Esophagus muscularis mucosa (tissue), 4 donors: ENCODE measurements at places on chromosomes 1 and 21.

GRCh38 chr1:180528868-180529470, 26.6 kb upstream of the ACBD6 start:
- DNase-seq = no peak

GRCh38 chr1:58778385-58779000, 5.4 kb downstream of the JUN start:
- no peak for DNase-seq

GRCh38 chr1:170586321-170587252, 54.6 kb downstream of the GORAB start:
- DNase-seq = no peak

DNA sequence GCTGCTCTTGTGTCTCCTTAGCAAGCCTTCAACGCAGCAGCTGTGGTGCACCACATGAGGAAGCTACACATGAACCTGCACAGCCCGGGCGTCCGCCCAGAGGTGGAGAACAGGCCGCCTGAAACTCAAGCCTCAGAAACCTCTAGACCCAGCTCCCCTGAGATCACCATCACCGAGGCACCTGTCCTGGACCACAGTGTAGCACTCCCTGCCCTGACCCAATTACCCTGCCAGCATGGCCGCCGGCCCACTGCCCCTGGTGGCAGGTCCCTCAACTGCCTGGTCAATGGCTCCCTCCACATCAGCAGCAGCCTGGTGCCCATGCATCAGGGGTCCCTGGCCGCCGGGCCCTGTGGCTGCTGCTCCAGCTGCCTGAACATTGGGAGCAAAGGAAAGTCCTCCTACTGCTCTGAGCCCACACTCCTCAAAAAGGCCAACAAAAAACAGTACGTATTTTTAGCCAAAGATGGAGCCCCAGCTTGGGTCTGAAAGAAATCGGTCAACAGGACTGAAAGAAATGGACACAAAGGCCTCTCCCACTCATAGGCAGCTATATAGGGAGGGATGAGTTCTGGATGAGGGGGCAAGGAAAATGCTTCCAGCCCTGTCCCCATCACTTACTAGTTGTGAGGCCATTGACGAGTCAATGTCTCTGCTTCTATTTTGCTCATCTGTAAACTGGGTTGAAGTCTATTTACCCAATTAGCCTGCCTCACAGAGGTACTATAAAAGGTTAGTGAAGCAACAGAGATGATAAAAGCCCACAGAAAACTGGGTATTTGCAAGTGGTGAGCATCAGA, 28.5 kb downstream of the CAMK1G start:
- DNase-seq = no peak

GRCh38 chr1:32902535-32902920, 1.3 kb upstream of the TMEM54 start:
- DNase-seq = no peak

- DNase-seq = no peak
Measured at GRCh38 chr1:25802915-25803314, 2.9 kb downstream of the SELENON start.

DNA sequence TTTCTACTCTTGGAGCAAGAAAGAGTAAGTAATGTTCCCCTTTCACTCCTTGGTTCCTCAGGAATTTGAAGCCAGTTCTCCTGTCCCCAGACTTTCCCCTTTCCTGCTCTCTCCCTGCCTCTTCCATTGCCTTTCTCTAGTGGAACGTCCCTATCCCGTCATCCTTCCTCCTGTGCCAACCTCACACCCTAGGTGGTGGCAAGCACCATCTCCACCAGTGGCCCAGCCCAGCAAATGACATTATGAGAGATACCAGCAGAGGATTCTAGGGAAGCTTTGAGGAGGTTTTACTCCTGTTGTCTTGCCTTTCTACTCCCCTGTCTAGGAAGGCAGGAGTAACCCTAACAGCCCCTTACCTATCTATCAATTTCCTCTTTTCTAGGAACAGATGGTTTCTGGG, 8.1 kb upstream of the TACSTD2 start:
- DNase-seq = no peak

DNA sequence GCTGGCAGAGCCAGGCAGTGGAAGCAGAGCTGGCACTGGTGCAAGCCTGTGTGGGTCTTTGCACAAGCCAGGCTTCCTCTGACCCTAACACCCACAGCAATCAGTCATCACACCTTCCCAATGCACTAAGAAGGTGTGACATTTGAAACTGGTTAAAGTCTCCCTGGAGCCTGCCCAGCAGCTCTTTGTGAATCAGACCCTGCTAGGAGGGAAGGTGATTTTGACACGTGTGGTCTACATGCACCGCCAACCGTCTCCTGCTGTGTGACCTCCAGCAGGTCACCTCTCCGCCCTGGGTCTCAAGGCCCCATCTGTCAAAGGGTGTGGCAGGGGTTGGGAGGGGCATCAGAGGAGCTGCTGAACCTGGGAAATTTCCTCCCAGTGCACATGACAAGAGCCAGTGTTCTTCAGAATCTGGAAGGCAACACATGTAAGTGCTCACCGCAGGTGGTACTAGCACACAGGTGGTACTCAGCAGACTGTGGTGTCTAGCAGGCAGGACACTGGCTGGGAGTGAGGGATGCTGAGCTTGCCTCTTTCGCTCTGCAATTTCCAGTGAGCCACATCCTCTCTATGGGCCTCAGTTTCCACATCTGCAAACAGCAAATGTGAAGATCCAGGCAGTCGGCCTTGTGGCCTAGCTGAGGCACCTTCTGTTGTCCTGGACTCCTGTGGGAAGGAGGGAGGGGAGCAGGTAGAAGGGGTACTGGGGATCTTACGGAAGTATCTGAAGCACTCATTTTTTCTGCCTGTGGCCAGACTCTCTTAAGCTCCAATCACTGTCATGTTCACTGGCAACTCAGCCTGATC, 123.2 kb downstream of the DMRTB1 start:
- no peak for DNase-seq

DNA sequence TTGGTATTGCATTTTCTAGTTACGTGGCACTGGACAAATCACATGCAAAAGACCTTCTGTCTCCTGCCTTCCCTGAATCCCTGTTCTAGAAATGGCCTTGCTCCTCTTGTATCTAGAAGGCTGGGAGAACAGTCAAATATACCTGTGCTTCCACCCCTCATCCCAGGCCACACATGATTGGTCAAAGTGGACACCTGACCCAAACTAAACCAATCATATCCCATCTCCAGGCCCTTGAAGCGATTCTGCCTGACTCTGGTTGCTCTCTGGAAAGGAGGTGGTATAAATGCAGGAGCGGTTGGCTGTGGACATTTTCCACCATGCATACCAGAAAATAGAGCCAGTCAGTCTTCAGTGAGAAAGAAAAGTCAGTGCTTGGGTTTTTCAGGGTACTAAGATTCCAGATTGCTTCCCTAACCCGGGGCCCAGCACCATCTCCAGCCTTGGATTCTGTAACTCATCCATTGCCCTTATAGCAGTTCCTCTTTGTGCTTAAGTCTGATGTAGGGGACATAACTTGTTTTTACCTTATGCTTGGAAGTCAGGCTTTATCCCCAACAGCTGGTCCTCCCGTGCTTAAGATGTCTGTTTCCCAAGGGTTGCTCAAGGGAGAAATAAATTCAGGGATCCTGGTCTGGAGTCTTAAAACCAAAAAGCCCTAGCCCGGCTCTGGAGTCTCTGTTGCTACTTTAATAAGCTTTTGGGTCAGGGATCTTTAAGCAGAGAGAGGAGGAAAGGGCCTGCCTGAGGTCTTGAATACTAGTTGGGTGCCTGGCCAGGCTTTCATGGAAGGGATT, 7.7 kb upstream of the PHC2 start:
- peak; percentile 62 for DNase-seq

- peak; percentile 100 for DNase-seq
Measured at GRCh38 chr1:155001675-155002463, 733 bp upstream of the ZBTB7B start.

GRCh38 chr1:194644528-194644927, 1458.1 kb upstream of the B3GALT2 start:
- DNase-seq = no peak
